GM23248 (cell line): ENCODE measurements at places on chromosomes 5 and 9. TPM values are rescaled to one million over a fixed set of nuclear protein-coding genes. Genes with fewer than 3 reads are reported as not detected.

Gene SV2C
- total RNA-seq: not detected in 2 replicates

Gene PRRC2B
- total RNA-seq: 53.7 and 68.3 TPM in 2 replicates

Gene NSG2
- not detected in 2 replicates for total RNA-seq

Gene CEL
- total RNA-seq: 0.22 TPM in 1 of 2 replicates, not detected in the other

Gene SHOC1
- not detected in 2 replicates for total RNA-seq

Gene LCP2
- total RNA-seq: not detected in 2 replicates

Gene FABP6
- total RNA-seq: not detected in 2 replicates

Gene ARID3C
- 0.11 and 0.38 TPM in 2 replicates for total RNA-seq

Gene DPYSL3
- total RNA-seq: 34.3 and 42.8 TPM in 2 replicates

Gene CYLC2
- not detected in 2 replicates for total RNA-seq

Gene HEMGN
- total RNA-seq: not detected in 2 replicates

DNA sequence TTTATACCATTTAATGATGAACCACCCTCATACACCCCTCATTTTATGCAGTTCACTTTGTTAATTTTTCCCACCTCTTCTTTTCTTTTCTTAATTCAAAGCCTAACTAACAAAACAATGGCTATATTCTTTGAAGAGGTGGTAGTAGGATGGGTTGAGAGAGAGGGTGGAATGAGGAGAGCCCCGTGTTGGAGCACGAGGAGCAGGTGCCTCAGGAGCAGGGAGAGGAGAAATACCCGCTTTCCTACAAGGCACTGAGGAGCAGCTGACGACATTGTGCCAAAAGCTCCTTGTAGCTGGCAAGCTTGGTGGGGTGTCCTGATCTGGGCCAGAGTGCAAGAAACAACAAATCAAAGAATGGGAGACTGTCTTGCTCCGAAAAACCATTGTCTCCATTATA is 129.6 kb downstream of the HTR4 start:
- H3K36me3 ChIP-seq: no peaks in the 10 kb centered on the region
- H3K4me3 ChIP-seq: no peak overlapping the region
- H3K4me1 ChIP-seq: no peaks in the 10 kb centered on the region
- no peak for DNase-seq
- no peak overlapping the region for H3K27ac ChIP-seq

GRCh38 chr5:178625679-178626483 is 969 bp downstream of the CLK4 start:
- H3K27me3 ChIP-seq: no peaks in the 10 kb centered on the region
- peaks cover 22% of the 10 kb centered on the region for H3K36me3 ChIP-seq
- H3K4me3 ChIP-seq: peak overlapping the region; percentile 98
- peaks cover 24% of the 10 kb centered on the region for H3K4me1 ChIP-seq
- peak overlapping the region; percentile 81 for H3K27ac ChIP-seq

- no peak overlapping the region for H3K27ac ChIP-seq
- H3K4me1 ChIP-seq: no peaks in the 10 kb centered on the region
- H3K4me3 ChIP-seq: no peak overlapping the region
- DNase-seq: no peak
Observed at GRCh38 chr5:105430516-105430915, 1867.9 kb upstream of the NUDT12 start.

GRCh38 chr5:33675958-33676464 is 215.8 kb downstream of the ADAMTS12 start:
- no peaks in the 10 kb centered on the region for H3K27me3 ChIP-seq
- no peak overlapping the region for H3K27ac ChIP-seq
- no peak for DNase-seq

GRCh38 chr9:121625590-121625989 is 25.8 kb upstream of the DAB2IP start:
- no peak overlapping the region for H3K4me3 ChIP-seq
- H3K27ac ChIP-seq: no peak overlapping the region
- no peaks in the 10 kb centered on the region for H3K36me3 ChIP-seq
- no peaks in the 10 kb centered on the region for H3K27me3 ChIP-seq
- H3K4me1 ChIP-seq: no peaks in the 10 kb centered on the region

DNA sequence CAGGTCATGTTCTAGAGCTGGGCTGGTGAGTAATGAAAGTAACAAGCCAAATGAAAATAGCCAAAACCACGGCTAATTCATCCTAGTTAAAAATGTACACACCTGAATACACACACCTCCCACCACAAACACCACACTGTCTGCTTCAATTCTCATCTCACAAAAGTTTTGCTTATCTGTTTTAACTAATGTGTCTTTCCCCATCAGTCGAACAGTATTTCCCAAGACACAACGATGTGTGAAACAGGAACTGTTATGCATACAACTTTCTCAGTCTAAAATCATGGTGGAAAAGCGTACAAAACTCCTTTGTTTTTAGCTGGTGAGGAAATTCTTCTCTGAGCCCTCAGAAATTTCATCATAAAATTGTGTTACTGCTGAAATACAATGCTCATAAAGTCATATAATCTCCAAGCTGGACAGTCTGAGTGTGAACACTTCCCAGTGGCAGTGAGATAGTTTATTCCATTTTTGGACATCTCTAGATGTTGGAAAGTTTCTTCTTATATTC is 242.4 kb downstream of the EFNA5 start:
- H3K4me3 ChIP-seq: no peak overlapping the region
- H3K27ac ChIP-seq: no peak overlapping the region
- H3K36me3 ChIP-seq: no peaks in the 10 kb centered on the region
- H3K27me3 ChIP-seq: no peaks in the 10 kb centered on the region
- H3K4me1 ChIP-seq: peaks cover 36% of the 10 kb centered on the region

DNA sequence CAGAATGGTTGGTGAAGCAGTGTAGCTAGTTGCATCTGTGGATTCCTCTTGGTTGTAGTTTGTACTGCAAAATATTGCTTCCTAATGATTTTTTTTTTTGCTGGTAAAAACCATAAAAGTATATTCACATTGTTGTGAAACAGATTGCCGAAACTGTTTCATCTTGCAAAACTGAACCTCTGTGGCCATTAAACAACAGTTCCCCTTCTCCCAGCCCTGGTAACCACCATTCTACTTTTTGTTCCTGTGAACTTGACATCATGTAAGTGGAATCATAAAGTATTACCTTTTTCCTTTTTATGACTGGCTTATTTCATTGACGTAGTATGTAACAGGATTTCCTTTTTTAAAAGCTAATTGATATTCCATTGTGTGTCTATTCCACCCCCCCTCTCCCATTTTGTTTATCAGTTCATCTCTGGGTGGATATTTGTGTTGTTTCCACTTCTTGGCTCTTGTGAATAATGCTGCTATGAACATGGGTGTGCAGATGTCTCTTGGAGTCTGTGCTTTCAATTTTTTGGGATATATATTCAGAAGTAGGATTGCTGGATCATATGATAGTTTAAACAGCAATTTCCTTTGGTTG is 11.8 kb downstream of the SUB1 start:
- H3K4me3 ChIP-seq: no peak overlapping the region
- peaks cover 51% of the 10 kb centered on the region for H3K4me1 ChIP-seq
- peaks cover 79% of the 10 kb centered on the region for H3K36me3 ChIP-seq

DNA sequence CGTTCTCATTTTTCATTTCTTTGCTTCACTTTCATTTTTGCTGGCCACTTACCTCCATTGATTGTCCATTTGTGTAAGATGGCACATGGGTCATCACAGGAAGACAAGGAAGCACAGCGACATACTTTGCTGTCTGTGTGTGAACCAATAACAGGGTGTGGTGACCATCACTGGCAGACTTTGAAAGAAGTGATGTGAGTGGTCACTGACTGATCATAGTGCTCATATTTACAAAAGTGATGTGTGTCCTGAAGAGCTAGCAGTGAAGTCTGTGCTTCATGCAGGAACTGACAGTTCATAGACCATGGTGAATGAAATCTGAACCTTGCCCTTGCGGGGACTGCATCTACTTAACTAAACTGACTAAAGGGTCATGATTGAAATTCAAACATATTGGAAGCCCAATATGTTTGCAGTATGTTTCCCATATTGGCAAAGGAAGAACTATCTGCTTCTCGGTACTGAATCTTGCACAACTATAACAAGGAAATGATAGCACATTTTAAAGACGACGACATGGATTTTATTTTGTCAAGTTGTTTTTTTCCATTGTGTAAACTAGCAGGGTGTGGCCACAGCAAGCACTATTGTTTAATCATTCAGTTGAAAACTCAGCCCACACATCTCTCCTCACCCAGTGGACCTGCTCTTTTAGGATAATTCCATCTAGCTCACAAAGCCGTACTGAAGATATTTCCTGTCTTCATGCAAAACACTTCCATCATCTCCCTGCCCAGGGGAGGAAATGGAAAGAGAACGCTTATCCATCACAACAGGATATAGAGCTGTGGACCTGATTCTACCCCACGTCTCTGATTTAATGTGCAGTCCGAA is 232.0 kb upstream of the ANKRD55 start:
- peak; percentile 40 for DNase-seq
- H3K27me3 ChIP-seq: no peaks in the 10 kb centered on the region
- no peak overlapping the region for H3K27ac ChIP-seq
- H3K4me3 ChIP-seq: no peak overlapping the region
- peaks cover 11% of the 10 kb centered on the region; the same call in 1 of the 2 replicates for H3K4me1 ChIP-seq

GRCh38 chr9:79652598-79652997 is 80.8 kb downstream of the TLE4 start:
- DNase-seq: peak; percentile 24
- no peak overlapping the region for H3K27ac ChIP-seq
- H3K27me3 ChIP-seq: no peaks in the 10 kb centered on the region
- H3K4me3 ChIP-seq: no peak overlapping the region
- H3K36me3 ChIP-seq: peaks cover 10% of the 10 kb centered on the region; the same call in 1 of the 2 replicates

- no peaks in the 10 kb centered on the region for H3K4me1 ChIP-seq
- no peaks in the 10 kb centered on the region for H3K36me3 ChIP-seq
- H3K4me3 ChIP-seq: no peak overlapping the region
- no peak overlapping the region for H3K27ac ChIP-seq
- DNase-seq: no peak
- H3K27me3 ChIP-seq: no peaks in the 10 kb centered on the region
Observed at GRCh38 chr9:135757356-135757755, 55.4 kb downstream of the KCNT1 start.

GRCh38 chr5:1851290-1851934 is 31.3 kb downstream of the IRX4 start:
- no peaks in the 10 kb centered on the region for H3K4me1 ChIP-seq
- H3K27ac ChIP-seq: no peak overlapping the region
- DNase-seq: no peak
- H3K27me3 ChIP-seq: peaks cover 50% of the 10 kb centered on the region
- H3K36me3 ChIP-seq: no peaks in the 10 kb centered on the region
- H3K4me3 ChIP-seq: no peak overlapping the region

DNA sequence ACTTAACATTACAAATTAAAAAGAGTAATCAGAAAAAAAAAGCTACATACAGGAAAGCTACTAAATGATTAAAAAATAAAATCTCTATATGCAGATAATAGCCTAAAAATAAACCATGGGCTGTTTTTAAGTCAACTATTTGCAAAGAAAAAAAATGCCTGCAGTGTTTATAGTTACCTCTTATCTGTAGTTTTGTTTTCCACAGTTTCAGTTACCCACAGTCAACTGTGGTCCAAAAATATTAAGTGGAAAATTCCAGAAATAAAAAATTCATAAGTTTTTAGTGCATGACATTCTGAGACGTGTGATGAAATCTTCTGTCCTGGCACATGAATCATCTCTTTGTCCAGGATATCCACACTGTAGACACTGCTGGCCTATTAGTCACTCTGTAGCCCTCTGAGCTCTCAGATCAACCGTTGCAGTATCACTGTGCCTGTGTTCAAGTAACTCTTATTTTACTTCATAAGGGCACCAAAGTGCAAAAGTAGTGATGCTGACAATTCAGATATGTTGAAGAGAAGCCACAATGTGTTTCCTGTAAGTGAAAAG is 59.2 kb downstream of the PRELID2 start:
- no peaks in the 10 kb centered on the region for H3K36me3 ChIP-seq
- no peak overlapping the region for H3K4me3 ChIP-seq
- H3K4me1 ChIP-seq: peaks cover 24% of the 10 kb centered on the region
- H3K27me3 ChIP-seq: no peaks in the 10 kb centered on the region
- peak; percentile 92 for DNase-seq

GRCh38 chr5:35470866-35471265 is 146.8 kb upstream of the SPEF2 start:
- no peaks in the 10 kb centered on the region for H3K4me1 ChIP-seq
- peak; percentile 50 for DNase-seq
- no peak overlapping the region for H3K27ac ChIP-seq
- H3K27me3 ChIP-seq: 0 out of 2 replicates have a peak, but pooled peaks cover 4% of the 10 kb centered on the region

GRCh38 chr9:130639866-130640555 is 24.4 kb upstream of the PRDM12 start:
- H3K27me3 ChIP-seq: no peaks in the 10 kb centered on the region
- H3K27ac ChIP-seq: no peak overlapping the region
- DNase-seq: no peak
- no peak overlapping the region for H3K4me3 ChIP-seq
- peaks cover 8% of the 10 kb centered on the region for H3K36me3 ChIP-seq

DNA sequence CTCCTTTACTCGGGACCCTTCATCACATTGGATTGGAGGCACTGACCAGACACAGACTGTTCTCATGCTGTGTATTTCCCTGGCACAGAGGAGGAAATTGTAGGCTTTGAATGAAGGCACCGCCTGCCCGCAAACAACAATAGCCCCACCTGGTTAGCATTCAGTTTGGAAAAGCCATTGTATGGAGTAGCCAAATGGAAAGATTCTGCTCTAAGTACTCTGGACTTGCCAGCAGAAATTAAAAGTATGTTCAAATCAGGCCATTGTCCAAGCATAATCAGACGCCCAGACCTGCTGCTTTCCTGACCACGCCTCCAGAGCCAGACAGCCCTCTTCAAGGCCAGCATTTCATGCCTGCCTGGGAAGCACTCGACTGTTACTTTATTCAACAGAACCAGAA is 8.0 kb upstream of the SEMA4D start:
- H3K36me3 ChIP-seq: no peaks in the 10 kb centered on the region
- no peaks in the 10 kb centered on the region for H3K4me1 ChIP-seq
- H3K27me3 ChIP-seq: no peaks in the 10 kb centered on the region
- H3K27ac ChIP-seq: no peak overlapping the region
- no peak overlapping the region for H3K4me3 ChIP-seq
- no peak for DNase-seq

- no peak overlapping the region for H3K27ac ChIP-seq
- no peaks in the 10 kb centered on the region for H3K36me3 ChIP-seq
- peaks cover 78% of the 10 kb centered on the region for H3K27me3 ChIP-seq
- no peak overlapping the region for H3K4me3 ChIP-seq
Observed at GRCh38 chr5:135051872-135052271, 17.8 kb upstream of the PITX1 start.

DNA sequence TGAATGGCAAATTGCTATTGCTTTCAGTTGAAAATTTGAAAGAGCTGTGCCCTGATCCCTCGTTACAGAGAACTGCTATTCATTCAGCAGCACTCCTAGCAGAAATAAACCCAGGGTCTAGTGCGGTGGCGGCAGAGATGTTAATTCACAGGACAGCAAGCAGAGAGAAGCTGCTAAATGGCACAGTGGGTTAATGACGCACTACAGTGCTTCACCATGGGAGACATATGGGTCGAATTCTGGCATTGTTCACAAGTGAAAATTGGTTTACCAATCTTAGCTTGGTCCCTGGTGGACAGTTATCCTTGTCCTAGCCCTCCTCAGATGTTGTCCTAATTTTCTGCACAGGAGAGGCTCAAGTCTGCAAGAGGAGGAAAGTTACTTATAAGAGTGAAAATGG is 807.4 kb downstream of the TLE1 start:
- H3K4me3 ChIP-seq: no peak overlapping the region
- H3K27me3 ChIP-seq: 0 out of 2 replicates have a peak, but pooled peaks cover 8% of the 10 kb centered on the region
- no peak overlapping the region for H3K27ac ChIP-seq
- no peaks in the 10 kb centered on the region for H3K4me1 ChIP-seq
- DNase-seq: no peak
- no peaks in the 10 kb centered on the region for H3K36me3 ChIP-seq

- H3K27me3 ChIP-seq: no peaks in the 10 kb centered on the region; the same call in 1 of the 2 replicates
- no peak overlapping the region for H3K4me3 ChIP-seq
- H3K36me3 ChIP-seq: no peaks in the 10 kb centered on the region
- H3K4me1 ChIP-seq: no peaks in the 10 kb centered on the region
Observed at GRCh38 chr9:22383718-22384117, 62.9 kb upstream of the DMRTA1 start.
